ENCODE measurements at places on chromosomes 16 and 17. TPM values are rescaled to one million over a fixed set of nuclear protein-coding genes. Genes with fewer than 3 reads are reported as not detected.

DNA sequence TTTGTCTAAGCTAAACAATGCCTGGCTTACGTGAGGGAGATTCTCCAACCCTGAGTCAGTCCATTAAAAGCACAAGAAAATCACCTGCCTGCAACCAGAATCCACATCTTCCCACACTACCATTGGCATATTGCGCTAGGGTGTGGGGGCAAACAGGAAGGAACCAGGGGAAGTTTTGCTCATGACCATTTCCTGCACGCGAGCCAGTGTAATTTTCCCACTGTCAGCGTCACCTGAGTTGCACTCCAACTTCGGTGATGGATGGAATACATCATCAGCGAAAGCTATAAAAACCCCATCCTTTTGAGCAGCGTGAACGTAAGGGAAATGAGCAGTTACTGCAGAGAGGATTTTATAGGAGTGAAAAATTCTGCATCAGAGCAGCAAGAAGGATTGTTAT is 167.9 kb upstream of the NOL11 start:
- DNase-seq, result no peak

Gene RAPGEFL1
- 1.1 TPM for total RNA-seq

GRCh38 chr16:88831838-88832237 is 20.1 kb upstream of the APRT start:
- no peak for DNase-seq

Gene MTMR4
- 20.3 TPM for total RNA-seq

Gene PRAC1
- total RNA-seq, result not detected
